ENCODE measurements at places on chromosomes 2 and 18.

DNA sequence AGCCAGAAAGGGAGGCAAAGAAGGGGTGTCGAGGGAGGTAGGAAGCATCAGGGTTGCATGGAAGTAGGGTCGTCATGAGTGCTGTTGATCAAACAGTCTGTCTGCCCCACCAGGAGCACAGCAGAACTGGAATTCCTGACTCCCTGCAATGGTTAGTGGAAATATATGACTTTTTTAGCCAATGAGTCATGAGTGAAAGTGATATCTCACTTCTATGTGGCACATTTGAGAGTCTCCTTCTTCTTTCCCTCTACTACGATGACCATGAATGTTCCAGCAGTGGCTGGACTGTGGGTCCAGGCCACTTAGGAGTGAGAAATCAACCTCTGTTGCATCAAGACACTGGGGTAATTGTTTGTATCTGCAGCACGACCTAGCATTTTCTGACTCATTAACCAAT is 199.5 kb downstream of the TTC32 start:
- DNase-seq, result no peak

- no peak for DNase-seq
These were observed 3.8 kb downstream of the PROC start for GRCh38 chr2:127421871-127422558.

DNA sequence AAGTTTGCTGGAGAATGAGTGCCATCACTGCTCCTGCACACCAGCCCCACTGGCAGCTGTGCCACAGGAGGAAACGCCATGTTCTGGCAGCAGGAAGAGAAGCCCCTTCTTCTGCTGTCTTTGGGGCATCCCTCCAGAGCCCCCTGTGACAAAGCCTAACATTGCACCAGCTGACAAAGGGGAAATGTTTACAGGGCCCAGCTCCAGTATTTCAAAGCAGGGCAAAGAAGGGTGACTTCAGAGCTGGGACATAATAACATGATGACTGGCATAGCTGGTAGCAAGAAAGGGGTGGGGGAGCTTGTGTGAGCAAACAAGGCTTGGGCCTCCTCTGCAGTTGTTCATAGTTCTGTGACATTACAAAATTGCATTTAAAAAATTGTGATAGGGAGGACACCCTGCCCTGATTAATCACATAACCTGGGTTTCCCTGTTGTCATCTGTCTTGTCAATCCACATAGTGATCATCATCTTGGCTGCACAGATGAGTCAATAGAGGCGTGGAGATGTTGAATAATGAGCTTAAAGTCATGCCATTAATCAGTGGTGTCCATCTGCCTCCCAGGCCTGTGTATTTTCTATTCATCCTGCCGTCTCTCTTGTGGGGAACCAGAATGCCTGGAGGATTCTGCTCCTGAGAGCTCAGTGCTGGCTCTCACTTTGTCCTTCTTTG is 29.1 kb upstream of the PDIA6 start:
- DNase-seq, result no peak

DNA sequence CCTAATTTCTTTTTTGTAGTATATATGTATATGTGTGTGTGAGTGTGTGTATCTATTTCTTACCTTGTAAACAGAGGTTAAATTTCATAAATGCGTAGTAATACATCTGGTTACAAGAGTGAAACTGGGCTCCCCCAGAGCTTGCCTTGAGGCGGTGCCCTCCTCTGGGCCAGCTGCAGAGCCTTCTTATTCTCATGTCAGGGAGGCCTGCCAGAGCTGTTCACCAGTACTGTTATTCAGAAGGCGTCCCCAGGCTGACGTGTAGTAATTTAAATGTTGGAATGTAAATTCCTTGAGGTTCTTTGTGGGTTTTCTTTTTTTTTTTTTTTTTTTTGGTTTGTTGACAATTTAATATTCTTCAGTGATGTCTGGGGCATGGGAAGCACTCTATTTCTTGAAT is 11.2 kb downstream of the COPS8 start:
- DNase-seq, result no peak

- no peak for DNase-seq
These were observed 2158.6 kb upstream of the PIK3C3 start for GRCh38 chr18:39796393-39796792.

- no peak for DNase-seq
These were observed 14.2 kb upstream of the POLI start for GRCh38 chr18:54255141-54255540.

DNA sequence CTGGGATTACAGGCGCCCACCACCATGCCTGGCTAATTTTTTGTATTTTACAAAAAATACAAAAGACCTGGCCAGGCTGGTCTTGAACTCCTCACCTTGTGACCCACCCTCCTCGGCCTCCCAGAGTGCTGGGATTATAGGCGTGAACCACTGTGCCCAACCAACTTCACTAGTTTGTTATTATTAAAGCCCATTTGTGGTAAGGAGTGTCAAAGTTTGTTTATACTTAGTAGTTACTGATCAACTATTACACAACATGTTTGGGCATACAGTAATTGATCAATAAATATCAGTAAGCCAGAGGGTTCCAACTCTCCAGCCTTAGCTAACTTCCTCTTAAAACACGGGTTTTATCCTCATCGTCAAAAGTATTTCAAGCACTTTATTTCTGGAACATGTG is 67.5 kb upstream of the ZNG1B start:
- no peak for DNase-seq

GRCh38 chr18:13032173-13032572 is 41.0 kb downstream of the CEP192 start:
- no peak for DNase-seq

DNA sequence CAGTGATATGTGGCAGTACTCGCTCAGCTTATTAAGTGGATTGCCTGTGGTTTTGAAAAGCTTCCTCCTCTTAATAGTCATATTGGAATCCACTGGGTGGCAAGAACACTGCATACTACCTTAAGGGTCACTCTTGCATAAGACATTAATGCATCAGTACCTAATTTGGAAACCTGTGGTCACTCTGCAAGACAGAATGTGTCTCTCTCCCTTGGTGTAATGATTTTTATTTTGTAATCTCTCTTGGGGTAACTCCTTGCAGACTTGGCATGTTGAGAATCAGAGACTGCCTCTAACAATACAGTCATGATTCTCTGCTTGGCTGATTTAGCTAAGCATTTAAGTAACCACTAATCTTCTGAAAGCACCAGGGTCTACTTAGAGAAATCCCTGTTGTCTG is 33.0 kb upstream of the IER3IP1 start:
- no peak for DNase-seq

DNA sequence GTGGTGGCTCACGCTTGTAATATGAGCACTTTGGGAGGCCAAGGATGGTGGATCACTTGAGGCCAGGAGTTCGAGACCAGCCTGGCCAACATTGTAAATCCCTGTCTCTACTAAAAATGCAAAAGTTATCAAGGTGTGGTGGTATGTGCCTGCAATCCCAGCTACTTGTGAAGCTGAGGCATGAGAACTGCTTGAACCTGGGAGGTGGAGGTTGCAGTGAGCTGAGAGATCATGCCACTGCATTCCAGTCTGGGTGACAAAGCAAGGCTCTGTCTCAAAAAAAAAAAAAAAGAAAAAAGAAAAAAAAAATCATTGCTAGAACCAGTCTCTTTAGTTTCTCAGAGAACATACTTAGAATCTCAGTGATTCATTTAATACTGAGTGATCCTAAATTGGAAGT is 217.1 kb downstream of the DYM start:
- DNase-seq, result no peak

- DNase-seq, result no peak
These were observed 267.7 kb upstream of the SPRED2 start for GRCh38 chr2:65700004-65700651.

- DNase-seq, result no peak
These were observed 455.7 kb upstream of the TCF4 start for GRCh38 chr18:56043641-56044061.

DNA sequence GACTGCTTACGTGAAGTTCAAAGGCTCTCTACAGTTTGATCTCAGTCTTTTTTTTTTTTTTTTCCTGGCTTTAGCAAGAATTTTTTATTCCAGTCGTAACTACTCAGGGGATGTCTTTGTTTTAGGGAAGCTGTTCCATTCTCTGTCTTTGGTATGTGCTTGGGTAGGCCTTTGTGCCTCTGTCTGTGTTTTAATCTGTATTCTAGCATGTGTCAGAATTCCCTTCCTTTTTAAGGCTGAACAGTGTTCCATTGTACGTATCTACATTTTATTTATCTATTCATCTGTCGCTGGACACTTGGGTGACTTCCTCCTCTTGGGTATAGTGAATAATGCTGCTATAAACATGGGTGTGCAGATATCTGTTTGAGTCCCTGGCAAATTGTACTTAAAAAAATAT is 42.6 kb downstream of the MYO1B start:
- no peak for DNase-seq

DNA sequence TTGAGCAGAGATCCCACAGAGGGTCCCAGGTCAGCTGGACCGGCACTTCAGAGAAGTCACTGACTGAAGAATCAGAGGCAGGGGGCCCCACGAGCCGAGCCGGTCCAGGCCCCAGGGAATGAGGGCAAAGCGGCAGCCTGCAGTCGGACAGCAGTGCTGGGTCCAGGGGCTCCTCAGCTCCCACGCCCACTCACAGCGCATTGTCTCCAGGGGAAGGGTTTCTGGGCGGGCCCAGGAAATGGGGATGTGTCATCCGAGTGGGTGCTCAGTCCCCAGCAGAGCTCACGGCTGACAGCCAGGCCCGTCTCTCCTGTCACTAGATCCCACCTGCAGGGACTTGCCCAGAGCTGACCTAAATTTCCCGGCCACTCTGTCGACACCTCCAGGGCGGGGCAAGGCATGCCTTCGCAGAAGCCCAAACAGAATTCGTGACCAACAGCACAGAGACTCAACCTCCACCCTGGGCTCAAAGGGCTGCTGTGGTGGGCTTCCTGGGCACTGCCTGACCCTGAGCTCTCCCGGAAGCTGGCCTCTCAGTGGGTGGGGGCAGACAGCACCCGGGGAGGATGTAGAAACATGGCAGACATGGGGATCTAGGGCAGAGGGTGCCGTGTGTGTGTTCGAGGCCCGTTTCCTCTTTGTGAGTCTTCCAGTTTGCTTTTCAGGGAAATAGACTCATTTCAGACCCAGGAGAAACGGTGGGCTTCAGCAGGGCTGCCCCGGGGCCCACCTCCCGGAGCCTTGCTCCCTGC is 42.1 kb upstream of the TAF1B start:
- DNase-seq, result no peak

GRCh38 chr2:16409006-16409390 is 256.6 kb downstream of the CYRIA start:
- DNase-seq, result no peak

- no peak for DNase-seq
These were observed 90.3 kb downstream of the LPIN1 start for GRCh38 chr2:11836647-11837219.

DNA sequence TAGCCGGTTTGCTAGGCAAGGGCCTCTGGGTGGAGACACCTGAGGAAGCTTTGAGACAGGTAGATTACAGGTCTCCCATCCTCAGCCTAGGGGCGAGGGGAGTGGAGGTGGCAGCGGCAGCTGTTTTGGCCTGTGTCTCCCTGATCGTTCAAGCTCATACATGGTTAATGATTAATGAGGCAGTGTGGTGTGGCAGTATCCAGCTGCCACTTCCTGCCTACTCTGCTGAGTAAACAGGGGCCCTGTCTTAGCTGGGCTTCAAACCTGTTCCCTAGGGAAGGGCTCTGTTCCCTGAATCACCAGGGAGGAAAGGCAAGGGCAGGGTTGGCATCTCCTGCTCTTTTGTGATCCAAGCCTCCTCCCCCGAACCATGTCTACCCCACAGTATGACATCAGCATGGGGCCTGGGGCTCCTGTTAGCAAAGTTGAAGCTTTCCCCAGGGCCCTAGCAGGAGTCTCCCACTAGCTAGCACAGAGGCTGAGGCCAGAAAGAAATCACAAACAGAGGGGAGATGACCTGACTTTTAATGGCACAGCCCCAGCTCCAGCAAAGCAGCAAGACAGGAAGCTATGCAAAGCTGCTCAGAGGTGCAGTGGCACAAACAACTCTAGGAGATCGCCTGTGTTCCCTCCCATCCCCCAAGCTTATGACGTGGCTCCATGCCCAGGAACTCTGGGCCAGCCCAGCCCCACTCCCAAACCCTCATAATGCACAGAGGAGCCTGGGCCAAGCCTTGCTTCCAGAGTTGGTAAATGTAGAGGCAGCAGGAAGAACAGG is 3.7 kb upstream of the TUBA4B start:
- DNase-seq, result peak; percentile 77

- DNase-seq, result no peak
These were observed 548.8 kb upstream of the NRP2 start for GRCh38 chr2:205133544-205133943.

DNA sequence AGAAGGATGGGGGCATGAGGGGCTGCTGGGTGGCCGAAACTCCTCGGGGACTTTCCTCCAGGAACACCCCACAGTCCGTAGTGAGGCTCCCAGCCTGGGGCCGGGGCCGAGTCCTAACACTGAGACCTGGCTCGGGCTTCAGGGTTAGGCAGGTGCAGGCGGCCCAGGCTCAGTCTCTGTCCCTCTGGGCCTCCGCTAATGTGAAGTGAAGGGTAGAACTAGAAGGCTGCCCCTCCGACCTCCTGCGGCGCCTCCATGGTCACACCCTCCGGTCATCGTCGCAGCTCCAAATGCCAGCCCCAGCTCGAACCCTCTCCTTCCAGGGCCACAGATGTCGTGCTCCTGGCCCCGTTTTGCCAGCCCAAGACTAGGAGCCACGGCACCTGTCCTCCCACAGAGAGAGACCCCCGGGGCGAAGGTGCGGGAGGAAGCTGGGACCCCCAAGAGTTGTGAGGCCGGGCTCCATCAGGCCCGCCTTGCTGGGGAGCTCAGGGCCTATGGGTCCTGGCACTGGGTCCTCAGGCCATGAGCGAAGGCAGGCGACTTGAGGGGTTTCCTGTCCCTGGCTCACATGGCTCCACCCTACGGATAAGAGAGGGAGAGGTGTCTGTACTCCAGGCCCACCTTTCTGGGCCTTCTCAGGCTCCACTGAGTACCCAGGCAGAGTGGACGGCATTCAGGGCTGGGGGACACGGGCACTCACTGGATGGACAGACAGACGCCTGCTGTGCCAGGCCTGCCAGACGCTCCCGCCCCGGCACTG is 797 bp downstream of the ANO7 start:
- no peak for DNase-seq

DNA sequence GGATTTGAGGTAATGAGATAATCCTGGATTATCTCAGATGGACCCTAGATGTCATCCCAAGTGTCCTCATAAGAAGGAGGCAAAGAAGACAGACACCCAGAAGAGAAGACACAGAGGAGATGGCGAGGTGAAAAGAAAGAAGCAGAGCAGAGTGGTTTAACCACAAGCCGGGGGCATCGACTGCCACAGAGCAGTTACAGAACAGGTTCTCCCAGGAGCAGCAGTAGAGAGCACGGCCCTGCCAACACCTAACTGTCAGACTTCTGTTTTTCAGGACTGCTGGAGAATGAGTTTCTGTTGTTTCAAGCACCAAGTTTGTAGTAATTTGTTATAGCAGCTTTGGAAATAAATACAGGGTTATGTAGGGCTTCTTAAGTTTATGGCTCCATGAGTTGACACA is 437.0 kb downstream of the THSD7B start:
- no peak for DNase-seq
